Effector CD8-positive, alpha-beta T cell (primary cell): ENCODE measurements at places on chromosomes 1 and 21.

DNA sequence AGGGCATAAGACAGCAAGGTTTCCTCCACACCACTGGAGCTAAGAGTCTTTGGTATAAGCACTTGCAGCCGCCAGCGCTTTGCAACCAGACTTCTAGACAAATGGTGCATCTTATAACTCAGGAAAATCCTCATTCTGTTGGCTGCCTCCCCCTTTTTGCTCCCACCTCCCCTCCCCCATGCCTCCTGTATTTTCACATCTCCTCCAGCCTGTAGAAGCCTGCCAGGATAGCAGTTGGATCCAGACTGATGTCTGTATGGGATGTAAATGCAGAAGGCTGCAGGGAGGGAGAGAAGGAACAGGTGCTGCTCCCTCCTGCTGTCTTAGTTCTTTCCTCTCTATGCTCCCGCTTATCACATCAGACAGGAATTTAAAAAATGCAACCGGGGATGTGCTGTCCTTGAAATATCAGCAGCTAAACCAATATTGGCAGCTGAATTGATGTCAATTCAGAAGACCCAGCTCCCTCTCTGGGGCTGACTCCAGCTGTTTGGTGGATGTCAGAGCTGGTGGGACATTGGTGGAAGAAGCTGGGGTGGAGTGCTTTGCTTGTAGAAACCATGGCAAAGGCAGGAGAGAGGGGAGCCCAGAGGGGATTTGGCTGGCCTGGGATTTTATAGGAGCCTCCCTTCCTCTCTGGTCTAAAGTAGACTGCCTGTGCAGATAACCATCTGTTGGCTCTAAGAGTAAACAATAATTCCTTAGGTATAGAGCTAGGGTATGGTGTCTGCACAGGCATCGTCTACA, 53.5 kb downstream of the NFASC start:
- DNase-seq = no peak

DNA sequence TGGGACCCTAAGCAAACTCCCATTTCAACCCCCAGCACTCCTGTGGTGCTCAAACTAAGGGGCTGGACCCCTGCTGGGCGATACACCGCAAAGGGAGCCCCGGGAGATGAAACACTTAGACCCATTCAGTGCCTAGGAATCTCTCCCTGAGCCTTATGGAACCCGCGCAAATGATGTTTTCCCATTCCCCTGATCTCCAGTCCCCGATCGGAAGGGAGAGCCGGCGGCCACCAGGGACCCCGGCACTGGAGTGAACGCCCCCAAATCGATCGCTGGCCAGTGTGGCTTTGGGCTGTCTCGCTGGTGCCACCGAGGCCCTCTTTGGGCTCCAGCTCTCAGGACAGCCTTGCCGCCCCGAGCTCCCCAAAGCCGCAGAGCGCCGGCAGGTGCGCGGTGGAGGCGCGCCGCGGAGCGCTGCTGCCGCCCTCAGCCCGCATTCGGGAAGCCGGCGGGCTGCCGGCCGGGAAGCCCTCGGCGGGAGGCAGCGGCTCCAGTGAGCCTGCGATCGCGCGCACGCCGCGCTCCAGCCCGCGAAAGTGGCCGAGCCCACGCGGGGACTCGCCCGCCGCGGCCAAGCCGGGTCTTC, 1.1 kb downstream of the PLXNA2 start:
- DNase-seq = no peak

DNA sequence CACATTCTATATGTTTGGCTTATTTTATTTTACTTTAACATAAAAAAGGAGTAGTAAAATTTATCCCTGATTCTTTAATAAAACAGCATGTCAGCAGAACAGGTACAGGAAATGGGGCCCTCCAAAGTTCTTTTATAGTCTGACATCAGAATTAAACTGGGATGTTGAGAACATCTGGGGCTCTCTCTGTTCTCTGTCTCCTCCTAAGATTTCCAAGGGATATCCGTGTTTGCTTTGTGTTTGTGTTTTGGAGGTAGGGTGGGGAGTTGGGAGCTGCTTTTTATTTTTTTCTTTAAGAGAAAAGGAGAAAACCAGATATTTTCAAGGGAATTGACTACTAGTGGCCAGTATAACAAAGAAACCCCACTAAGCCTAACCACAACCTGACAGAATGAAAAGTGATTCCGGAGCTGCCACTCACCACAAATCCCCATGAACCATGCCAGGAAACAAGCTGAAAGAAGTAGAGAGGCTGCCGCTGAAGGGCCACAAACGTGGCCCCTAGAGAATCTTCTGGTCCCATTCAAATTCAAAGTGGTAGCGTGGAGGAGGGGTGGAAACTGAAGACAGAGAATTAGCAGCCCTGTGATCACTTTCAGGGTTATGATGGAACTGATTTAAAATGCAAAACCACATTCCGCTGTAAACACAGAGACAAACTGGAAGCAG, 369.6 kb upstream of the ADGRL2 start:
- DNase-seq = no peak

- DNase-seq = no peak
Measured at GRCh38 chr21:33691945-33692603, 49.8 kb downstream of the ITSN1 start.

GRCh38 chr1:58155418-58156123, 391.0 kb downstream of the OMA1 start:
- no peak for DNase-seq

DNA sequence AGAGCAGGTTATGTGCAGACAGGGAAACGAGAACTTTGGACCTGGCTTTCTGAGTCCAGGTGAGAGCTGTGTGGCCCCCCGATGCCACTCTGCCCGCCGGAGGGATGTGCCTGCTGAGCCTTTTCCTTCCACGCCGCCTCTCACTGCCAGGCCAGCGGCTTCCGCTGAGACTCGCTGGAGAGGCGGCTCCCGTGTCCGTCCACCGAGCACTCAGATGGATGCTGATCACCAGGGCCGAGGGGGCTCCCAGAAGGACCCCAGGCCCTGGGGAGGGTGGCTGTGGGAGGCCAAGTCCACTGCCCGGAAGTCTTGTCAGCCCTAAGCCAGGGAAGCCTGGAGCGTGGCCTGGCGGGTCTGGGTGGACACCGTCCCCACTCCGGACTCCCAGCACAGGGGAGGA, 16.5 kb downstream of the CSTB start:
- no peak for DNase-seq

- DNase-seq = no peak
Measured at GRCh38 chr1:241331328-241332036, 25.5 kb downstream of the RGS7 start.

- no peak for DNase-seq
Measured at GRCh38 chr21:33899199-33899598, 16.4 kb downstream of the ATP5PO start.

DNA sequence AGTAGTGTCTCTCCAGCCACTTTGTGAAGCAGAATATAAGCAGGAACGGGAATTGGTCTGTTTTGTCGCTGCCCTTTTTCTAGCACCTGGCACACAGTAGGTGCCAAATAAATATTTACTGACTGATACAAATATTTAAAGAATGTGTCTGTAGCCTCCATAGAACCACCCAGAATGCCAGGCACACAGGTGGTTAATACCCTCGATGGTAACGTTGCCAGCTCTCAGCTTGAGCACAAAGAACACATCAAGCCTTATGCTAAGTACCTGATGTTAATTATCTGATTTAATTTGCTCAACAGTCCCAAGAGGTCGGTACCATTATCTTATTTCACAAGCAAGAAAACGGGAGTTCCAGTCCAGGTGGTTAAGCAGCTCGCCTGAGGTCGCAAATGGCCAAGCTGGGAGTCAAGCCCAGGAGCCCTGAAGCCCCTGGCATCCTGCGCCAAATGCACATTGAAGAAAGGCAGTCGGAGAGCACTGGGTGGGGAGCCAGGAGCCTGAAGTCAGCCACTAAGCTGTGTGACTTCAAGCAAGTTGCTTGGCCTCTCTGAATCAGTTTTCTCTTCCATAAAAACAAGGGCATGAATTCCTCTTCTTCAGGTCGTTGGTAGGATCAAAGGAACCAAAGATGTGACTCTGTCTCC, 26.4 kb downstream of the HSPG2 start:
- no peak for DNase-seq

DNA sequence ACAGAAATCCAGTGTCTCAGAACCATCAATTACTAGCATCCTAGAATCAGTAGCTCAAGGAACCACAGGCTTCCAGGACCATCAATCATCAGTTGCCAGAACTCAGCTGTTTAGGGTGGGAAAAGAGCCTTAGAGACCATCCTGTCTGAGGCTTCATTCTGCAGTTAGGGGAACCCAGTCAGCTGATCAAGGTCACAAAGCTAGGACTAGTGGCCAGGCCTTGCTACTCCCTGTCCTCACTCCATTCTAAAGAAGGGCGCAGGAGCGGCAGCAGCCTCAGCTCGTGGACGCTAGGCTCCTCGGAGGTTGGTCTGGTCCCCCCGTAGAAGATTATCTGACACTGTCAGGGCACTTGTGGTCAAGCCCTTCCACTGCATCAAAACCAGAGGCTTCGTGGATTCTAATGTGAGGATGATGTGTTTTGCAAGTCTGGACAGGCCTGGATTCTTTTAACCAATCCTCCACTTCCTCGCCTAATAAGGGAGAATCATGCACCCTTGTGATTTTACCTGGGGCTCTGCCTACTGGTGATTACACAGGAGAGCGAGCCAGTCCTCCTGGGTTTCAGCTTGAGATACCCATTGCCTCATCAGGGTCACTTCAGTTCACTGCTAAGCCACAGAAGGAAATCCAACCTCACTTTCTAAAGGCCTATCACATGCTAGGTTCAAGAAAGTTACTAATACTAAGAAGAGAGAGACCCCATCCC, 41.7 kb upstream of the IFFO2 start:
- no peak for DNase-seq

GRCh38 chr1:118650107-118650807, 337.9 kb downstream of the TBX15 start:
- DNase-seq = no peak

GRCh38 chr21:35048706-35049617, at the start of gene RUNX1:
TSS of gene RUNX1 (minus strand) at chr21:35049302.
- DNase-seq = peak; percentile 37

DNA sequence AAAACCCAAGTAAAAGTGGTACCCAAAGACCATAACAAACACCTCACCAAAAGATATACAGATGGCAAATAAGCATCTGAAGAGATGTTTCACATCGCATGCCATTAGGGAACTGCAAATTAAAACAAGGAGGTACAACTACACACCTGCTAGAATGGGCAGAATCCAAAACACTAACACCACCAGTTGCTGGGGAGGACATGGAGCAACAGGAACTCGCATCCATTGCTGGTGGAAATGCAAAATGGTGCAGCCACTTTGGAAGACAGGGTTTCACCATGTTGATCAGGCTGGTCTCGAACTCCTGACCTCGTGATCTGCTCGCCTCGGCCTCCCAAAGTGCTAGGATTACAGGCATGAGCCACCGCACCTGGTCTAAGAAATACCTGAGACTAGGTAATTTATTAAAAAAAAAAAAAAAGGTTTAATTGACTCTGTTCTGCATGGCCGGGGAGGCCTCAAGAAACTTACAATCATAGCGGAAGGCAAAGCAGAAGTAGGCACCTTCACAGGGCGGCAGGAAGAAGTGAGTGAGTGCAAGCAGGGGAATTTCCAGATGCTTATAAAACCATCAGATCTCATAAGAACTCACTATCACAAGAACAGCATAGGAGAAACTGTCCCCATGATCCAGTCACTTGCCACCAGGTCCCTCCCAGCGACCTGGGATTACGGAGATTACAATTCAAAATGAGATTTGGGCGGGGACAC, 30.2 kb upstream of the PRSS38 start:
- no peak for DNase-seq

DNA sequence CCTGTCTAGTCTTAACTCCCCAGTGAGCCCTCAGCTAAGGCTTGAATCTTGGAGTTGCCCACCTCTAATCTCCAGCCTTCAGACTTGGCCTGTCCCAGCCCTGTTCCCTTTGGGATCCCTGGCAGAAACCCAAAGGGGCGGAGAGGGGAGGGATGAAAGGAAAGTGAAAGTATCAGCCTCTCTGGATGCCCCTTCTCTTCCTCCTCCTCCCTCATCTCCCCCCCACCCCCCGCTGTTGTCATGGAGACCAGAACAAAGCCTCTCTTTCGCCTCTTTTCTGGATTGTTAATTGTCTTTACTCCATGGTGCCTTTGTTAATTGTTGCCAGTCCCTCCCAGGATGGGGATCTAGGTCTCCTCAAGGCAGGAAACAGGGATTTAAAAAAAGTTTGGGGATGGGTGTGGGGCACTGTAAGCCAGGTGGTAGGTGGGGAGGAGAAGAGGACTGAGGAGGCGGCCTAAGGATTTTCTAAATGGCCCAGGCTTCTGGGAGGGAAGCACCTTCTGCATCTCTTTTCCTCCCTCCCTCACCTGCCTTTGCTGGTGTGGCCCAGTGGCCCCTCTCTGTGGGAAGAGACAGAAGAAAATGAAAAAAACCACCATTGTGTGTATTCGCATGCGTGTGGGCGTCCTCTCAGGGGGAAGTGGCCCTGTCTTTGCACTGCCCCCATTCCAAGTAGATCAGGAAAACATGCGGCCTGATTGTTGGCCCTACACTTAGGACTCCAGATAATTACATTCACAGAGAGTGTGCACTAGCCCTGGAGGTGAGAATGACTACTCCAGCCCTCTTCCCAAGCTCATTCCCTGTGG, 7.5 kb upstream of the SOX13 start:
- DNase-seq = no peak

DNA sequence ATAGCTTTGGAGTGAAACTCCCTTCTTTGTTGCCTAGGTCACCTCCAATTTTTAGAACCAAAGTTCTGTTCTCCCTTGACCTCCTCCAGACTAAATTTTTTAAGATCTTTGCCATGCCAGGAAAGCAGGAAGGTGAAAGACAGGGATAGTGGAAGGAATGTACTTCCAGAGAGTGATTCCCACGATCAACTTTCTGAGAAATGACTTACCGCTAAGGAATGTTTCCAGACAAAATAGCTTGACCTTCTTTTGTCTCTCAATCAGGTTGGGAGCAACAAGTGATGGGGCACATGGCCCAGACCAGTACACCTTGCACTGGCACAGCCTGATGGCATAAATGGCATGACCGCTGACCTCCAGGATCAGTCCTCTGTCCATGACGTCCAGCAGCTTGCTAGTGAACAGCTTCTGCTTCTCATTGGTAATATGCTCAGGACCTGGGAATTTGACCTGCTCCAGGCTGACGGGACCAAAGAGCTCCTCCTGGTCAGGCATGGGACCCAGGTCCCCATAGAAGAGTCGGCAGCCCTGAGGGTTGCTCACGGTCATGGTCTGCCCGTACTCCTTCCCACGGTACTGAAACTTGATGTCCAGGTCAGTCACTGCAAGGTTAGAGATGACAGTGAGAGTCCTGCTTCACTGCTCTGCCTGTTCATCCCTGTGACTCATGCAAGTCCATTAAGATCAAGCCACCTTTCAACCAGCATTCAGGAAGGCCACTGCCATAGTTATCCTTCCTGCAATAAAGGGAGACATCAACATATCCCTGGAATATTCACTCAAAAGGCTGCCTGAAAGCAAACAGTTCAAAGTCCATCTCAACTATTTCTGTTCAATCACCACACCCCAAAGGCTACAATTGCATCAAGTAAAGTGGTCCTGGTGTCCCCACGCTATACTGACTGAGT, 6.2 kb upstream of the C1orf74 start:
- no peak for DNase-seq

DNA sequence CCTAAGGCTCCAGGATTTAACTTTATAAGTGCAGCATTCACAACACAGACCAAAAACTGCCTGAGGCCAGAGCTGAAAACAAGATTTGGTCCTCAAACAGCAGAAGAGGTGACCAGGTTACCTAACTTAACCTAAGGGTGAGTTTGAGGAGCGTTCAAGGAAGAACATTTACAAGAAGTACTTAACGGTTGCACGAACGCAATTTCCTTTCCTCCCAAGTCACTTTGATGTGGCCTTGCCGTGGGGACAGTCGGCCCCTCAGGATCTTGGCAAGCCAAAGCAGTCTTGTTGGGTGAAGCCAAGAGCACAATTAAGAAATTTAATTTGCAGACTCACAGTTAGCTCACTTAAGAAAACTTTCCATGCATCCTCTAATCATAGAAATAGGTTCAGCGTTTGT, 202.6 kb upstream of the COA6 start:
- DNase-seq = no peak

GRCh38 chr1:111976842-111977241, 12.6 kb downstream of the KCND3 start:
- no peak for DNase-seq
